Effector memory CD4-positive, alpha-beta T cell (primary cell): ENCODE measurements at places on chromosomes 2 and 18.

DNA sequence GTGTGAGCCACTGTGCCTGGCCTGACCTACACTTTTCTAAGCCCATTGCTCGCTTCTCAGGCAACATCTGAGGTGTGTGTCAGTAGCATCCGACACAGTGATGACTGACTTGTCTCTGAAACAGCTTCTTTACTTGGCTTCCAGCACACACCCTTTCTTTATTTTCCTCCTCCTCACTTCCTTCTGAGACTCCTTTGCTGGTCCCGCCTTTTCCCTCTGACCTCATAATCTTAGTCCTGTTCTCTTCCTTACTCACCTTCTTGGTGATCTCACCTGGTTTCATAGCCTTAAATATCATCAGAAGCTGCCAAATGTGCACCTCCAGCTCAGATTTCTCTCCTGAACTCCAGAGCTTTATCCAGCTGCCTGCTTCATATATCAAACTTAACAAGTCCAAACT is 66.6 kb upstream of the PELI1 start:
- DNase-seq: no peak
- H3K27me3 ChIP-seq: no peaks in the 10 kb centered on the region
- H3K36me3 ChIP-seq: no peaks in the 10 kb centered on the region
- H3K4me3 ChIP-seq: no peak overlapping the region

DNA sequence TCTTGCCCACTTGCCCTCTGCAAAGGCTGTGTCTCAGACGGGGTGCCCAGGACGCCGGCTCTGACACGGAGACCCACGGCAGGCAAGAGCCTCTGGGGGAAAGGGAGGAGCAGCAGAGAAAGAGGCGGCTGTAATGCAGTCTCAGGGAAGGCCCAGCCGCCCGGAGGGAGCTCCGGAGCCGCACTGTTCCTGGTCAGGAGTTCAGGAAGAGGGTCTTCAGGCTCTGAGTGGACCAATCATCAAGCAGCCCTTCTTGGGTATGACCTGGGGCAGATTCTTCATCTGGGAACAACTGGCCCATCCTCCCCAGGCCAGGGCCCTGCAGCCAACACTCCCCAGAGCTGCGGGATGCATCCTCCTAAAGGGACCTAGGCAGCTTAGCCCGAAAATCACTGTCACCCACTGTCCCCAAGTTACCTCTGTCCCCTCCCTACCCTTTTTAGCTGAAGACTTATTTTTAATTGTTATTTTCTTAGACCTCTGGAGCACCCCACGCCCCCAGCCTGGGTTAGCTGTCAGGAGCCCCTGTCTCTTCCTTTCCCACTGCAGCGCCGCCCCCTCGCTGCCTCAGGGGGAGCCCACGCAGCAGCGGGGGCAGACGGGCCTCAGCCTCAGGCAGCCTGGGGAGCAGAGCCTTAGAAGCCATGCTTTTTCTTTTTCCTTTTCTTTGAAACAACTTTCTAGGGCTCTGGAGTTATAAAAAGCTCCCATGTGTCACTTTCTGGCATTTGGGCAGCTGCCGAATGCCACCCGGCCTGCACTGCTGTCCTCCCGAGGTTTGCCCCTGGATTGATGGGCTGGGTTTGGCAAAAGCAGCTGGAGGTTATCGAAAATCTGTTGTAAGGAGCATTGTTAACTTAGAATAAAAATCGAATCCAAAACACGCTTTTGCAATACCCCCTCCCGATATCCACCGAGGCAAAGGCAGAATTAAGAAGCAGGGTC is 644 bp upstream of the NEU2 start:
- no peak for DNase-seq
- no peaks in the 10 kb centered on the region for H3K4me1 ChIP-seq
- no peak overlapping the region for H3K27ac ChIP-seq

DNA sequence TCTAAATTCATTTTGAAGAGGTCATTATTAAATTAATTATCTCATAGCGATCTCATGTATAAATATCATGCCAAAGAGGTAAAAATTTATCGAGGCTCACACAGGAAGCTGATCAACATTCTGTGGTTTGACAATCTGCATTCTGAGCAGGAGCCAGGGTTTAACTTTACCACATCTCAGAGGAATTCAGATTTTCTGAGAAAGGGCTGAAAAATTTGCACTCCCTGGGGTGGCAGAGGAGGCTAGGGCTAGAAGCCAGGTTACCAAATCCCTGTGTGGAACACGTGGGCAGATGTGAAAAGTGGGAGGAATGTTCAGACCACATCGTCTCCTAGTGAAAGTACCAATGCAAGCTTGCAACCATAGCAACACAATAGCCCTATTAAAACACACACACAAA is 63.5 kb upstream of the CTLA4 start:
- no peaks in the 10 kb centered on the region for H3K36me3 ChIP-seq
- H3K4me3 ChIP-seq: no peak overlapping the region
- peaks cover 18% of the 10 kb centered on the region for H3K4me1 ChIP-seq
- no peak overlapping the region for H3K27ac ChIP-seq

DNA sequence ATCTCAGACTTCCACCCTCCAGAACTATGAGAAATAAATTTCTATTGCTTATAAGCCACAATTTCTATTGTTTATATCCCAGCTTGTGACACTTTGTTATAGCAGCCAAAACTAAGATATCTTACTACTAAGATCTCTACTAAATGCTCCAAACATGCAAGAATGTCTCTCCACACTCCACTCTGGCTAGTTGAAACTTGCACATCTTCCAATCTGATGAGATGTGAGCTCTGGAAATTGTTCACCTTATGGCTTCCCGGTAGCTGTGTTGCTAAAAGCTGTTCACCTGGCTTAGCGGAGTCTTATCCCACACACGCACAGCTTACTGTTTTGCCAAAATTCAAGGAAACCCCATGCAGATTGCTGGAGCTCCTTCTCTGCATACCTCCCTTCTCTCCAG is 43.9 kb downstream of the PKDCC start:
- H3K27ac ChIP-seq: no peak overlapping the region
- no peak overlapping the region for H3K4me3 ChIP-seq
- no peak for DNase-seq
- H3K36me3 ChIP-seq: no peaks in the 10 kb centered on the region

DNA sequence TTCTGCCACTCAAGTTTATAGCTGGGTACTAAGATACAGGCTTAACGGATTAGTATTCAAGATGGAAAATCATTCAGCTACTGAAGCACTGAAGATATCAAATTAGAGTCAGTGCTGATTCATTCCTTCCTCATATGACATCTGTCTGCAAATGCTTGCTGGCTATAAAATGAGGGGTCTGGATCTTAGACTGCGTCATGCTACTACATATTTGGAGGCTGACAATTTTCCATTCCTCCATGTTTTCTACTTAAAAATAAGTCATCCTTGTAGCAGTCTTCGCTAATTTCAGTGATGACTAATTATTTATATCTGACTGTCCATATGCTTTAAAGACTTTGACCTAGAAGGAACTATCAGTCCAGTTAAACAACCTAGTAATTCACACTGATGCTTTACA is 233.4 kb downstream of the RIT2 start:
- H3K27me3 ChIP-seq: no peaks in the 10 kb centered on the region
- H3K27ac ChIP-seq: no peak overlapping the region
- DNase-seq: no peak
- H3K36me3 ChIP-seq: no peaks in the 10 kb centered on the region
- H3K4me1 ChIP-seq: no peaks in the 10 kb centered on the region

- no peak for DNase-seq
- no peaks in the 10 kb centered on the region for H3K36me3 ChIP-seq
- no peaks in the 10 kb centered on the region for H3K27me3 ChIP-seq
- no peak overlapping the region for H3K4me3 ChIP-seq
- H3K4me1 ChIP-seq: no peaks in the 10 kb centered on the region
Observed at GRCh38 chr2:147460155-147460554, 384.7 kb upstream of the ACVR2A start.

DNA sequence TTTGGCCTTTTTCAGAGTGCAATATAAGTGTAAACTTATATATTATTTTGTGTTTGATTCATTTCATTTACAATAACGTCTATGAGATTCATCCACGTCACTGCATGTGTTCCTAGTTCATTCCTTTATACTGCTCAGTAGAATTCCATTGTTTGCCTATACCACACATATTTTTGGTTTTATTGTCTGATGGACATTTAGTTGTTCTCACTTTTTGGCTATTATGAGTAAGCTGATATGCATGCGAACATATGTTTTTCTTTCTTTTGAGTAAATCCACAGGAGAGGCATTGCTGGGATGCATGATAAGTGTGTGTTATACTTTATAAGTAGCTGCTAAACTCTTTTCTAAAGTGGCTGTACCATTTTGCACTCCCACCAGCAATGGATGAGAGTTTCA is 314.8 kb upstream of the HS6ST1 start:
- no peaks in the 10 kb centered on the region for H3K36me3 ChIP-seq
- DNase-seq: no peak
- no peaks in the 10 kb centered on the region for H3K4me1 ChIP-seq

GRCh38 chr18:63878925-63879324 is 8.6 kb upstream of the SERPINB2 start:
- no peak for DNase-seq
- H3K27ac ChIP-seq: no peak overlapping the region
- no peaks in the 10 kb centered on the region for H3K27me3 ChIP-seq

- H3K36me3 ChIP-seq: no peaks in the 10 kb centered on the region
- H3K4me3 ChIP-seq: no peak within 1 kb of the TSS
- no peak within 1 kb of the TSS for H3K27ac ChIP-seq
- H3K4me1 ChIP-seq: no peaks in the 10 kb centered on the region
- H3K27me3 ChIP-seq: no peaks in the 10 kb centered on the region
Observed at GRCh38 chr2:24174851-24175277, at the start of gene FAM228A. FAM228A (plus strand) TSS chr2:24175053; CDS start chr2:24175481, 428 bp downstream.

- no peaks in the 10 kb centered on the region for H3K4me1 ChIP-seq
- no peak for DNase-seq
- no peak overlapping the region for H3K27ac ChIP-seq
- no peak overlapping the region for H3K4me3 ChIP-seq
- no peaks in the 10 kb centered on the region for H3K36me3 ChIP-seq
Observed at GRCh38 chr2:187171318-187171717, 276.7 kb downstream of the CALCRL start.

GRCh38 chr2:20148923-20149702 is 75.8 kb downstream of the SDC1 start:
- no peak overlapping the region for H3K27ac ChIP-seq
- H3K27me3 ChIP-seq: no peaks in the 10 kb centered on the region
- DNase-seq: no peak

- no peaks in the 10 kb centered on the region for H3K27me3 ChIP-seq
- no peaks in the 10 kb centered on the region for H3K36me3 ChIP-seq
- H3K27ac ChIP-seq: no peak overlapping the region
- no peak overlapping the region for H3K4me3 ChIP-seq
- H3K4me1 ChIP-seq: no peaks in the 10 kb centered on the region
Observed at GRCh38 chr2:217290467-217290866, 430.6 kb upstream of the TNP1 start.

DNA sequence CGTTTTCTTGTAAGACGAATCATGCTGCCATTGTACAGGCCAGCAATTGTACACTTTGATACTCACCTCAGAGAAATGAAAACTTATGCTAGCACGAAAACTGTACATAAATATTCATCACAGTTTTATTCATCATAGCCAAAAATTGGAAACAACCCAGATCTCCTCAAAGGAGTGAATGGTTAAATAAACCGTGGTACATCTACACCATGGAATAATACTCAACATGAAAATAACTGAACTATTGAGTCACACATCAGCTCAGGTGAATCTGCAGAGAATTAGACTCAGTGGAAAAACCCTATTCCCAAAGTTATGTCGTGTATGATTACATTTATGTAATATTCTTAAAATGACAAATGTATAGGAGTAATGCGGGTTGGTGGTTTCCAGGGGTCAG is 251.0 kb upstream of the HDAC4 start:
- DNase-seq: no peak
- no peaks in the 10 kb centered on the region for H3K27me3 ChIP-seq
- H3K36me3 ChIP-seq: no peaks in the 10 kb centered on the region
- no peak overlapping the region for H3K4me3 ChIP-seq

DNA sequence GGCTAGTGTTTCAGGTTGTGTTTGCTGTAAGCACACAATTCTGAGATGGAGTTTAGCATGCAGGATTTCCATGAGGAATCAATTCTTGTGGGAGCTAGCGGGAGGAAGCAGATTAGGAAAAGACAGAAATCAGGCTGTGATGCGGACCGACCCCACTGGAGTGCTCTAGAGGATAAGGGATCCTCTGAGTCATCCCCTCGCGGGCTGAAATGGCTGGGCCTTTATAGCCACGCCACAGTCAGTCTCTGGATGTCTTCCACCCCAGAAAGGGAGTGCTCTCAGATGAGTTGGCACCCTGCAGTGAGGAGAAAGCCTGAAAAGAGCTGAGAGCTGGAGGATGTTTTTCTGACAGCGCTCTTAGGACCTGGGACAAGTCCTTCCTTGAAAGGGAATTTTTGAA is 102.4 kb downstream of the GALNT3 start:
- no peaks in the 10 kb centered on the region for H3K4me1 ChIP-seq
- no peak overlapping the region for H3K4me3 ChIP-seq
- no peaks in the 10 kb centered on the region for H3K36me3 ChIP-seq
